ENCODE measurements at places on chromosomes 4 and X.

- no peak for DNase-seq
These were observed 556.5 kb upstream of the NR3C2 start for GRCh38 chr4:148998719-148999118.

GRCh38 chr4:39043861-39044363 is 11.7 kb upstream of the TMEM156 start:
- DNase-seq: no peak

GRCh38 chr4:156295676-156296195 is 342.1 kb upstream of the CTSO start:
- no peak for DNase-seq

DNA sequence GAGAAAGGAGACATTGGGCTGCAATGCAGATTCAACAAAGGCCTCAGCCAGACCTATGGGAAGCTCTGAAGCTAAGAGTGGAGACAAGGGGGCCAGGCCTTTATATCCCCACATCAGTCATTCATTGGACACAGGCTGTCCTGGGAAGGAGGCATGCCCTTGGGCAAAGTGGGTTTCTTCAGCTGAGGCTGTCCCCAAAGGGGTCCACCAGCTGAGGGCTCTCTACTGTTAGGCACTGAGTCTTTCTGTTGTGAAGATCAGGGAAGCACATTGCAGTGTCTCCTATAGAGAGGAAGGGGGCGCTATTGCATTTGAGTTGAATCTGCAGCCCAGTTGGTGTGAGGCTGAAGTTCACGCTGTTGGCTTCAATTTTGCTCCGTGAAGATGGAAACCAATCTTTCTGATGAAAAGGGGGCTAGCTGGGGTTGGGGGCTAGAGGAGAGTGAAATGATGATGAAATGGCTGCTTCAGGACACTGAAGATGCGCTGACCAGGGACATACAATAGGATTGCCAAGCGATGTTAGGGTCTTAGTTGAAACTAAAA is 48.0 kb downstream of the SLC25A5 start:
- no peak for DNase-seq

GRCh38 chr4:113162089-113162488 is 112.6 kb downstream of the ANK2 start:
- no peak for DNase-seq

DNA sequence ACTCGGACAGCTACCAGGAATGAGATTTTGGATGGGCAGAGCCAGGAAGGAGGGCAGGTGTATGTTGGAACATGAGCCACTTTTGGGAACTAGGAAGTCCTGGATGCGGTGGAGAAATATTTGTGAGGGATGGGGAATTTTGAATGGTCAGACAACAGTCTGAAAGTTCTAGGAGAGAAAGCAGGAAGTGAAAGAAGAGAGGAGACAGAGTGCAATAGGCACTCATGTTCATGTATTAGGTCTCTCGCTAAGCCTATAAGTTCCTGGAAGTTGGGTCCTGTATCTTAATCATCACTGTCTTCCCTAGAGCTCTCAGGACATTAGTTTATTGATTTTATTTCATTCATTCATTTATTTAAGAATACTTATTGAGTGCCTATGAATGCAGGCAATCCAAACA is 65.7 kb upstream of the CITED1 start:
- no peak for DNase-seq

- DNase-seq: no peak
These were observed 92.4 kb upstream of the AP1S2 start for GRCh38 chrX:15946783-15947580.

- DNase-seq: no peak
These were observed 198.1 kb upstream of the NPY2R start for GRCh38 chr4:155010376-155010775.

GRCh38 chrX:1601051-1601767 is 9.8 kb downstream of the AKAP17A start:
- no peak for DNase-seq

DNA sequence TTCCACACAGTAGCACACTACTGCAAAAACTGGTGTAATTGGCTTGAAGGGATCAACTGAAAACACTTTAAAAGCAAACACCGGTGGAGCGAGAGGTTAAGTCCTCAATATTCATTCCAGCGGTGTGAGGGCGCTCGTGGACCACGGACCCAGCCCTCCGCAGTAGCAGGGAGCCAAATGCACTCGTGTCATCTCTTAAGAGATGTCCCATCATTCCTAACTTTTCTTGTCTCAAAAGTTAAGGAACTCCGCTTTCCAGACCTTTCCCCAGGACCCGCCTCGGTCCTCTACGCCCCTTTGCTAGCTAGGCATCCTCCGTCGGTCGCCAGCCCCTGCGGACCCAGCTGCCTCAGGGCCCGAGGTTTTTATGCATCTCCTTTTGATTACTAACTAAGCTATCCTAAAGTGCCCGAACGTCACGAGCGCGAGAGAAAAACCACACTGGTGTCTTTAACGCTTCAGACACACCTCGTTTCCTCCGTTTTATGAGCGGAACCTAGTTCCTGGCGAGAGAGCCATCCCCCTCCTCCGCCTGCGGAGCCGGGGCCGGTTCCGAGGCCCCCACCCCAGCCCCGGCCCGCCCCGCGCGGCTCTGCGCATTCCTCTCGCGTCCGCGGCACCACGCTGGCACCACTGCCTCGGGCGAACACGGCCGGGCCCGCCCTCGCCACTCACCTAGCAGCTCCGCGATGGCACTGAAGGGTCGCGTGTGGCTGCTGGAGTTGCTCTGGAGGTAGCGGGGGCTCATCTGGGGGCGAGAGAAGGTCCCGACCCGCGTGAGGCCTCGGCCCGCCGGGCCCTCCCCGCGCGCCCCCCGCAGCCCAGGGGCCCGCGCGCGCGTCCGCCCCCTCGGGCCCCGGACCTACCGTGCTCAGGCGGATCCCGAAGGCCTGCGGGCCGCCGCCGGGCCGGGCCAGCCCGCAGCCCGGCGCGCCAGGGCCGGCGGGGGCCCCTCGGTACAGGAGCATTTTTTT is 723 bp downstream of the MORC4 start:
- DNase-seq: peak; percentile 13

DNA sequence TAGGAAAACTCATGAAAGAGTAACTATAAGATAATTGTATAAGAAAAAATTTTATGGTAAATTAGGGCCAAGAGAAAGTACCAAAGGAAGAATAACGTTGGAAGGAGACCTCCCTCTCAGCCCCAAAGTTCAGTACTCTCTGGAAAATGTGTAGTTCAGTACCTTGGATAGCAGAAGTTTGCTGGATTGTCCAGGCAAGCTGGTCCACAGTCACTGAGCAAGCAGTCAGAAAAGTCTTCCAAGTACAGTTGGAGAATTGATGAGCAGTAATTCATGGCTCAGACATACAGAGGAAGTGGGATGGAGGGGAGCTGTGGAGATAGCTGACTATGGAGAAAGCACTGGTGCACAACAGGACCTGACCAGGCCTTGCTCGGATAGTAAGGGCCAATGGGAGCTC is 598.2 kb upstream of the NDST4 start:
- DNase-seq: no peak

GRCh38 chrX:155211208-155211607 is 5.1 kb upstream of the VBP1 start:
- no peak for DNase-seq

DNA sequence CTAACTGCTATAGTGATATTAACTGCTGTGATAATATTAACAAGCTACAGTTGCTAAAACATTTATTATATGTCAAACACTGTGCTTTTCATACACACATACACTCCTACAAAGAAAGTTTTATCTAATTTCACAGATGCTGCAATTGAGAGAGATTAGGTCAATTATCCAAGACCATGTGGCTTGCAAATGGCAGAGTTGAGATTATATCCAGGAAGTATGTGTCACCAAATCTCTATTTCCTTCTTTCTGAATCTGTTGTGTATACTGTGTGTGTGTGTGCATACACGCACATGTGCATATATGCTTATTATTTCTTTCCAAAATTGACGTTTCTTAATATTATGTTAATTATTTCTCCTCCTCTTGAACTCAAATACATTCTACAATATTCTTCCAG is 775.9 kb upstream of the FTHL17 start:
- no peak for DNase-seq

DNA sequence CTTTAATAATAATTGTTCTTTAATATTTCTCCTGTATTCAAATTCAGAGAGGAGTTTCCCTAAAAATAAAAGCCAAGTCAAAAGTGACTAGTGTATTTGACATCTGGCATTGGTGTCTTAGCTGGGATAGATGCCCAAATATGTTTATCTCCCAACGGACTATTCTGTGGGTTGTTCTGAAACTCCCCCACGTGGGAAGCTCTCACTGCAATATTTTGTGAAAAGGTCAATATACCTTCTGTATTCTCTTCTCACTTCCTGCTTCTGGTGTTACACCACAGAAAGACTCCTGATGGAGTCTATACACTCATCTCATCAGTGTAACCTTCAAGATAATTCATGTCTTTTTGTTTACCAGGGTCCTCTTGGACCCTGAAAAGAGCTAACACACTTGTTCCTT is 2052.8 kb upstream of the TENM3 start:
- DNase-seq: no peak

GRCh38 chr4:153676984-153677383 is 7.1 kb upstream of the TLR2 start:
- no peak for DNase-seq

DNA sequence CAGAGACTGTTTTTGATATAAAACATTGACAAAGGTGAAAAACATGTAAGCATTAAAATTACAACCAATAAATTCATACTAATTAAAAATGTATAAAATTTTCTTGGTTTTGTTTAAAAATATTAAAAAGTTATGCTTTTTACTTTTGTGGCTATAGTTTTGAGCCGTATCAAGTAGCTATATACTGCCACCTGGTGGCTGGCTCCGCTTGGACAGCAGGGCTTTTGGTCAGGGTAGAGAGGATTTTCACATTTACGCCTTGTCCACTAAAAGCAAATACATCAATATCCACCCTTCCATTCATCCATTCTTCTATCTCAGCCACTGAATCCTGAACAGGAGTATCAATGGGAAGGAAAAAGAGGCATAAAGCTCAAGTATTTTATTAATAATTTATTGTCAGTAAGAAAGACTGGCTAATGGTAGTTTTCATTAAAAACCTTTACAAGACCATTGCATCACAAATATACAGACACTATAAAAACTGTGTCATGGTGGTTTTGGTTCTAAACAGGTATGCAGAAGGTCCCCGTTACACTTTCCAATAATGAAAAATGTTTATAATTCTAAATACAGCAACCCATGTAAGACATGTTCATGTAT is 32.1 kb upstream of the MTNR1A start:
- no peak for DNase-seq

- DNase-seq: no peak
These were observed 51.8 kb downstream of the GC start for GRCh38 chr4:71732066-71732465.

DNA sequence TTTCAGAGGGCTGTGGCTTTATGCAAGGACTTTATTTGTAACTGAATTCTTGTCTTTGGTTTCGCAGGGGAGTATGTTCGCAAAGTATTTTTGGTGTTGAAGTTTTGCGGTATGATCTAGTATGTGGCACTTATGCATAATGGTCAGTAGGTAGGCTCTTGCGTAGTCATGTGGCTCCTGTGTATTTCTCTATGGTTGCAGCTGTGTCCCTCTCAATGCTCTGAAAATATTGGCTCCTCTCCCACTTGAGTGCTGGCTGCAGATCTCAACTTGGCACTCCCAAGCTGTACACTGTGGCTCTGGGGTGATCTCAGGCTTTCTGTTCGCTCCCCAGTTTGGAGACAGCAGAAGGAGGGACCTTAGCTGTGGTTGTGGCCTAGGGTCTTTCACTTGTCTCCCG is 24.8 kb downstream of the ARMCX5 start:
- no peak for DNase-seq

GRCh38 chr4:173370130-173370476 is 651 bp upstream of the SAP30 start:
- DNase-seq: no peak

- DNase-seq: no peak
These were observed 460.7 kb upstream of the RPS6KA3 start for GRCh38 chrX:20727447-20727846.

GRCh38 chr4:153750197-153750817 is 9.5 kb downstream of the RNF175 start:
- peak; percentile 27 for DNase-seq

GRCh38 chr4:2886622-2887021 is 43.0 kb downstream of the ADD1 start:
- DNase-seq: peak; percentile 20
